ENCODE measurements at places on chromosomes 2 and 18.

DNA sequence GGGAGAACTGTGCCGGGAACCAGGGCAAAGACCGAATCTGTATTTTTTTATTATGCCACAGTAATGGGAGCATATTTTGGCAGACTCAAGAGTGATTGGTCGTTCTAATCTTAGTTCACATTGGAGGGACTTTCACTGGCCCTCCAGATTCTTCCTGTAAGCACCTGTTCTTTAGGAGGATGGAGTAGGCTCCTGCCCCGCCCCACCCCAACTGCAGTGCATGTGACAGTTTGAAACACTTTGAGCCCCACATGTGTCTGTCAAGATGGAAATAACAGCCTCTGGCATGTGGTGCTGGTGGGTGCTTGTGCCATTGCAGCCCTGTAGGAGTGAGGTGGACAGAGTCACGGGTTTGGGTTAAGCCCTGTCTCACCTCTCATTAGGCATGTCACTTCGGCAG is 43.3 kb upstream of the TXNDC2 start:
- DNase-seq: no peak

- no peak for DNase-seq
Observed at GRCh38 chr2:62452701-62453454, 53.1 kb downstream of the TMEM17 start.

- no peak for DNase-seq
Observed at GRCh38 chr2:230737791-230738226, 25.2 kb downstream of the CAB39 start.

DNA sequence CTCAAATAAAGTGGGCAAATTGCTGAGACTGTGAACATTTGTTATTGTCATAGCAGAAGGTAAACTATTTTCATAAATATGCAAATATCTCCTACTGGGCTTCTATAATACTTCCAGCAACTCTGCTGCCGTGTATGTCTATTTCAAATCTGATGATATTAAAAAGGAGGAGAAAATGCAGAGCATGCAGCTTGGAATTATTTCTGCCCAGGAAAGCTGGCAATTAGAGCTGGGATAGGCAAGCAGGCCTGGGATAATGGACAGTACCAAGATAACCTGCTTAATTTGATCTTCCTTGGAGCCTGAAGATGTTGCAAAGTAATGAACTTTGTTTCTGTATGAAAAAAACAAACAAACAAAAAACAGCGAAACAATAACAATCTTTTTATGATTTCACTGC is 72.8 kb downstream of the HNMT start:
- no peak for DNase-seq

DNA sequence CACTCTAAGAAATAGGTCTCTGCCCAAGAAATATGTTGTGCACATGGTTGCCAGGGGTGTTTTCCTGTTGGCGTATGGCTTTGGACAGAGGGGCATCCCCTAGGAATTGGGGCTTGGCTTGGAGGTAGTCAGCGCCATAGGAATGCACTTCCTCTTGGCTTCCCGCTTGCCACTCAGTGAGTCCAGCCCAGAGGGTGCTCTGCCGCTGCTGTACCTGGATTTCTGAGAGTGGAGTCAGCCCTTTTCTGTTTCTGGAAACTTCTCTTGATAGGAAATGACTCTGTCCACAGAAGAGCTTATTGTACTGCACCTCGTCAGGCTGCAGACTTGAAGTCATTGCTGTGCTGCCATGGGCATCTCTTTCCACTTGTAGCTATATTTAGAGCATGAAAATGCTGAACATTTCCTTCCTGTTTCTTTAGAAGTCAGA is 116.7 kb upstream of the MGAT5 start:
- no peak for DNase-seq

Measured in stimulated activated CD4-positive, alpha-beta T cell treated with anti-CD3 and anti-CD28 coated beads, TNF-alpha, amount 100 ng/mL, for 1 hour (primary cell).